ENCODE measurements at places on chromosomes 12 and 14.

GRCh38 chr12:107373238-107373809, 280.0 kb upstream of the CRY1 start:
- DNase-seq, result no peak

- DNase-seq, result no peak
Measured at GRCh38 chr12:121144416-121144914, 11.8 kb downstream of the P2RX7 start.

DNA sequence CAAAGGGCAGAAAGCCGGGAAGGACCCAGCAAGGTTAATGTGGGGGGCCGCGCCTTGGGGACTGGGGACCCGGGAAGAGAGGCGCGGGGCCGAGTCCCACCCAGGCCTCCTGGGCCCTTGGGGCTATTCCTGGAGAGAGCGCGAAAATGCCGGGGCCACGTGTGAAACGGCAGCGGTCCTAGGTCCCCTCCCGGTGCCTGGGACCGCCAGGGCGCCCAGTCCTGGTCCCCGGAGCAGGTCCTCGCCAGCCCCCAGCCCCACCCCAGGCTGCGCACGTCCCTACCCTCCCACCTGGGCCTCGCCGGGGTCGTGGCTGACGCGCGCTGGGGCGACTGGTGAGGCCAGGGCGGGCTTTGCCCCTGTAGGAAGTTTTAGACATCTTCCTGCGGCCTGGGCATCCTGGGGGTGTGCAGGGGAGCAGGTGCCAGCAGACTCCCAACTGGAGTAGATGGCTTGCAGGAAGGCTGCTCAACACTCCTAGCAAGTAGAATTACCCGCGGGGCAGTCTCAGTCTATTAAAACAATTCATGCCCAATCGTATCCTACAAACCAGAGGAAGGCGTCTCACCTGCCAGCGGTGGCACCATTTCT, 708 bp downstream of the FAR2 start:
- DNase-seq, result no peak

GRCh38 chr12:58314610-58315009, 373.2 kb downstream of the ATP23 start:
- no peak for DNase-seq

DNA sequence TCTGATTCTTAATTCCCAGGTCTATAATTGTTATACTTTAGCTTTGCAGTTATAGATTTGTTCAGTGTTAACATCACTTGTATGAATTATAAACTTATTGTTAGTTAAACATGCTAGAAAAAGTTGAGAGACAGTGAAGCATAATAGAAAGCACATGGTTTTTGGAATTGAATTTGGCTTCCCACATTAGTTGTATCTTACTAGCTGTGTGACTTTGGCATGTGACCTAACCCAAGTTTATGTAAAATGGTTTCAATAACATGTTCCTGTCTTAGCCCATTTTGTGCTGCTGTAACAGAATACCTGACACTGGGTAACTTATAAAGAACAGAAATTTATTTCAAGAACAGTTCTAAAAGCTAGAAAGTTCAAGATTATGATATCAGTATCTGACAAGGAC, 146.3 kb downstream of the PDE3A start:
- no peak for DNase-seq

DNA sequence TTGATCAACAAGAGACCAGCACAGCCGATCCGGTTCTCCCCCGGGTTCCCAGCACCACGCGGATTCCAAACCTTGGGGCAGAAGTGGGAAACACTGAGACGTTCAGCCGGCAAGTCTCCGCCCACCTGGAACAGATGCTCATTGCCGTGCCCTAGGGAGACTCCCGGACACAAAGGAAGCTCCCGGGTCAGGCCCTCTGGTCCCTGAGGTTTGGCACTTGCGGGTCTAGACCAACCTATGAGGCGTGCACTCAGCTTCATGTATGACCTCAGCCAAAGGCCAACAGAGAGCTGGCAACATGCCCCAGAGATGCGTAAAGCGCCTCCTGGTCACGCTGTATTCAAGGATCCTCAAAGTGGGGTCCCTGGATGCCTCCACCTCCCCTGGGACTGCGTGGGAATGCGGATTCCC, 2.5 kb downstream of the RIMBP2 start:
- DNase-seq, result no peak

DNA sequence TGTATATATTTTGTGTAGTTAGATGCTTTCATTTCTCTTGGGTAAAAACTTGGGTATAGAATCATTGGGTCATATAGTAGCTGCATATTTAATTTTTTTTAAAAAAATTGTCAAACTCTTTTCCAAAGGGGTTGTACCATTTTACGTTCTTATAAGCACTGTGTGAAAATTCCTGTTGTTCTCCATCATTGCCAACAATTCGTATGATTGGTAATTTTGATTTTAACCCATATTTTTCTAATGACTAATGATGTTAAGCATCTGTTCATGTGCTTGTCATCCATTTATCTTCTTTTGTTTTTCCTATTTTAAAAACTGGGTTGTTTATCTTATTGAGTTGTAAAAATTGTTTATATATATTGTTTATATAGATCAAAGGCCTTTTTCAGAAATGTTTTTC, 77.4 kb downstream of the OTOGL start:
- no peak for DNase-seq

DNA sequence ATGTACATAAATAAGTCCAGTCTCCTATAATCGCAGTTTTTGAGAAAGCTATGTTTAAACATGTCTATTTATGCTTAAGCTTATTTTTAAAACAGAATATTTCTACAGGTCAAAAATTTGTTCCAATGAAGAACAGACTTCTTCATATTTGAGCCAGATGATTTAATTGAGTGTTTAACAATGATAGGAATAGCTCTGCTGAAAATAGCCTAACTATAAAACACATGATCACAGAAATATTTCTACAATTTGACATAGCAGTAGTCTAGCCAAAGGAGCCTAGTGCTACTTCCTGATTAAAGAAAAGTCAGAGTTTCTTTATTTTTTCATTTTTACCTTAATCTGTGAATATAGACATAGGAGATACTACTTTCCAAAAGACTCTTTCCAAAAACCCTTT, 29.4 kb downstream of the DCP1B start:
- no peak for DNase-seq

GRCh38 chr12:69880571-69880970, 55.5 kb downstream of the MYRFL start:
- no peak for DNase-seq

DNA sequence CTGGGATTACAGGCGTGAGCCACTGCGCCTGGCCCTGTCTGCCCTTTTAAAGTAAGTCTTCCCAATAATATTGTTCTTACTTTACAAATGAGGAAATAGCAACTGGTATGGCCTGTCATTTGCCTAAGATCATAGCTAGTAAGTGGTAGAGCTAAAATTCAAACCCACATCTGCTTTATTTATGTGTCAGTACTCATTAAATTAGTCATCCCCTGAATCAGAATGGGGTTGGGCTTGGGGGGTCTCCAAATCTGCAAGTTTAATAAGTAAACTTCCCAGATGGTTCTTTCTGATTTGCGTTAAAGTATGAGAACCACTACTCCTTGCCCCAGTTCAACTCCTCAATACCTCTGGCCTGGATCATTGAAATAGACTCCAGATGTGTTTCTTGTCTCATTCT, 96.2 kb downstream of the FAR2 start:
- DNase-seq, result no peak

- no peak for DNase-seq
Measured at GRCh38 chr12:69108037-69108436, 131.3 kb upstream of the CPSF6 start.

GRCh38 chr12:107564946-107565345, 120.7 kb upstream of the PWP1 start:
- DNase-seq, result no peak

DNA sequence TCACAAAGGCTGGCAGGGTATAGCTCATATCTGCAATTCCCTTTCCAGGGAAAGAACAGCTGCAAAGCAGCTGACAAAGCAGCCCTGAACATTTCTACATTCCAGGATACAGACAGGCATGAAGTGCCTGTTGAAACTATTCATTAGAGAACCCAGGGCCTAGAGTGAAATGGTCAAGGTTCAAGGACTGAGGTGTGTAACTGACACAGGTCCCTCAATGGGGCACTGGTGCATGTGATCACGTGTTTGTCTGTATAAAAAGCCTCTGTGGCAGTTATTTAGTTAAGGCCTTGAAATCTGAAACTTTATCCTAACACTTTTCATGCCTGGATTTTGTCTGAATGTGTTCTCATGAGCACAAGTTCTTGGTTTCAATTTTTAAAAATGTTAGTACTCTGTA, 47.1 kb downstream of the GIT2 start:
- no peak for DNase-seq

DNA sequence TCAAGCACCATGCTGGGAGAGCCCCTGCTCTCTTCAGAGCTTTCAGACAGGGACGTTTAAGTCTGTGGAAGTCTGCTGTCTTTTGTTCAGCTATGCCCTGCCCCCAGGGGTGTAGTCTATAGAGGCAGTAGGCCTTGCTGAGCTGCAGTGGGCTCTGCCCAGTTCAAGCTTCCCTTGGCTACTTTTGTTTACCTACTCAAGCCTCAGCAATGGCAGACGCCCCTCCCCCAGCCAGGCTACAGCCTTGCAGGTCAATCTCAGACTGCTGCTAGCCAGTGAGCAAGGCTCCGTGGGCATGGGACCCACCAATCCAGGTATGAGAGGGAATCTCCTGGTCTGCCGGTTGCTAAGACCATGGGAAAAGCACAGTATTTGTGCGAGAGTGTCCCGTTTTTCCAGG, 37.4 kb upstream of the C12orf71 start:
- DNase-seq, result no peak

DNA sequence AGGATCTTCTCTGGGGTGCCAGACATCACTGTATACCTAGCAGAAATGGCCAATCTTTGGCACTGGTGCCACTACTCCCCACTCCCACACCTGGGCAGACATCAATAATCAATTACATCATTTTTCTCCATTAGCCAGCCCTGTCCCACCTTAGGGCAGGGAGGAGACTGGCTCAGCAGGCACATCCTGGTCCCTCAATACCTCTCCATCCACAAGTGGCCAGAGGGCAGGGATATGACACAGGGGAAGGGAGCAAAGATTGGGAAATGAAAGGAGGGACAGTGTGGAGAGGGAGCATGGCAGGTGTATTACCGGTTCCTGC, 10.2 kb downstream of the RAPGEF3 start:
- DNase-seq, result no peak

GRCh38 chr12:32257695-32258496, 141.5 kb upstream of the FGD4 start:
- no peak for DNase-seq

- no peak for DNase-seq
Measured at GRCh38 chr12:131056626-131057025, 102.9 kb downstream of the ADGRD1 start.

- no peak for DNase-seq
Measured at GRCh38 chr12:12704593-12705230, 8.7 kb upstream of the GPR19 start.

DNA sequence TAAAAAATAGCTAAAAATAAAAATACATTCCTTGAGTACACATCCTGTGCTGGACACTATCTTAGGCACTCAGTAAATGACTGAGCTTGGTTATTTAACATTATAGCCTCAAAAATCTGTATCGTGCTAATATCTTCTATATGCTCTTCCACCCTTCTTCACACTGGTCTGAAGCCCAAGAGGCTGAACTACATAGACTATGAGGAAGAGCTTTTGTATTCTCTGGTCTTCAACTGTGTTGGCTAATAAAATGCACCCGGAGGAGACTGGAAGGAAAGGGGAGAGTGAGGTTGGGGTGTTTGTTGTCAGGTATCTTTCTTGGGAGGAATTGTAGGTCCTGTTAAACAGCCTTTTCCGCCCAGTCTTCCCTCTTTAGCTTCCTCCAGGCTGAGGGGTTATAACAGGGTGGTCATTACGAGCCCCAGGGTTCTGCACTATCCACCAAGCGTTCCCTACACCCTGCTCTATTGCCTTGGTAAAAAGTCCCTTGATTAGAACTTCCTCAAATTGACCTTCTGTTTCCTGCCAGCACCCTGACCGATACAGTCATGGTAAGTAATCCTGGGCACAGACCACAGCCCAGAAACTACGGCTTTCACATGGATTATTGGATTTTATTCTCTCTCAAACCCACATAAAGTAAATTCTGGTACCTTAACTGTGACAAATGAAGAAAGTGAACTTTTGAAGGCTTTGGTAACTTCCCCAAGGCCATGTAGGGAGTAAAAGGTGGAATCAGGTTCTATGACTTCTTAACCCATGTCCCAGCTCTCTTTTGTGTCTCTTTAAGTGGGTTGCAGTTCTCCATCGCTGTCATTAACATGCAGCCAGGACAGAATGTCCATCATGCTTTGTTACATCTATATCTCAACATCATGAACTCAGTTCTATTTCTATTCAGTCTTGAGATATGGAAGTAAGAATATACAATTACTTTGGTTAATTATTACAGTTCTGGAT, 71.3 kb downstream of the PTHLH start:
- DNase-seq, result no peak
